ACHN (cell line): ENCODE measurements at places on chromosomes 4 and X.
A peak's percentile ranks its signal among the peaks of the same experiment; 100 is the strongest.

DNA sequence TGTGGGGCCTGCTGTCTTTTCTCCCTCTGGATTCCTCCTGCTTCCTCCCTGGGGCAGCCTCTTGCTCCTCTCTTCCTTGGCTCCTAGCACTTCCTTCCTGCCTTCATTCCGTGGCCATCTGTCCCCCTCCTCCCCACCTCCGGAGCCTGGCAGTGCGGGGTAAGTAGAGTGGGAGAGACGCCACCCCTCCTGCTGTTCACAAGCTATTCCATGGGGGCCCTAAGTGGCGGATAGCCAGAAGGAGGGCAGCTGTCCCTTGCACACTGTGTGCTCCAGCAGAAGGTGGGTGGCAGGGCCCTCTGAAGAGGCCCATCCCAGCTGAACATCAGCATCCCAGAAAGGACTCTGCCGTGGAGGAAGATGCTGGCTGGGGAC lies 27.4 kb downstream of the CCNQ start:
- no peak for DNase-seq

GRCh38 chr4:27635936-27636913 lies 775.6 kb downstream of the STIM2 start:
- no peak for DNase-seq

DNA sequence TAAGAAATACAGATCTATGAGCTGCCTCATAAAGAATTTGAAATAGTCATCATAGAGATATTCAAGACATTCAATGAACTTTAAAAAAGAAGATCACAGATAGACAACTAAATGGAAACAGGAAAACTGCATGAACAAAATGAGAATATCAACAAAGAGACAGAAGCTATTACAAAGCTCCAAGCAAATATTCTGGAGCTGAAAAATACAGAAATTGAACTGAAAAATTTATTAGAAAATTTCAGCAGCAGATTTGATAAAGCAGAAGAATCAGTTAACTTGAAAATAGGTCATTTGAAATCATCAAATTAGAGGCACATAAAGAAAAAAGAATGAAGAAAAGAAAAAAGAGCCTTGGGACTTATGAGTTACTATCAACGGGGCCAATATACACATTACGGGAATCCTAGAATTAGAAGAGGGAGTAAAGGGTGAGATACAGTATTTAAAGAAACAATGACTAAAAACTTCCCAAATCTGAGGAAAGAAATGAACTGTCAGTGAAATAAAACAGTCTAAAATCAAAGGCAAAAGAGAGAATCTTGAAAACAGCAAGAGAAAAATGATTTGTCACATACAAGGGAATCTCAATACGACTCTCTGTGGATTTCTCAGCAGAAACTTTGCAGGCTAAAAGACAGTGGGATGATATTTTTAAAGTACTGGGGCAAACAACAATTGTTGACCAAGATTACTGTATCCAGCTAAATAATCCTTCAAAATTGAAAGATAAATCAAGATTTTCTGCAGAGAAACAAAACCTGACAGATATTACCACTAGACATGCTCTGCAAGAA lies 641.6 kb downstream of the ANKRD50 start:
- no peak for DNase-seq

DNA sequence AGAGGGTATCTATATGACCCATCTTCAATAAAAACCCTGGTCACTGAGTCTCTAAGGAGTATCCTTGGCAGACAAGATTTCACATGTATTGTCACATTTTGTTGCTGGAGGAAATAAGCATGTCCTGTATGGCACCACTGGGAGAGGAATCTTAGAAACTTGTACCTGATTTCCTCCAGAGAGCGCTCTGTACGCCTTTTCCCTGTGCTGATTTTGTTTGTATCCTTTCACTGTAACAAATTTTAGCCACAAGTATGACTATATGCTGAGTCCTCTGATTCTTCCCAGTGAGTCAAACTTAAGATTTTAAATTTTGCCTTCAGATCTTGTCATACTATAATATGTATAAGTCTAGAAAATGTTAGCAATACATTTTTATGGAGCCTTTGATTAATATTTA lies 102.8 kb downstream of the ITIH6 start:
- DNase-seq = no peak

DNA sequence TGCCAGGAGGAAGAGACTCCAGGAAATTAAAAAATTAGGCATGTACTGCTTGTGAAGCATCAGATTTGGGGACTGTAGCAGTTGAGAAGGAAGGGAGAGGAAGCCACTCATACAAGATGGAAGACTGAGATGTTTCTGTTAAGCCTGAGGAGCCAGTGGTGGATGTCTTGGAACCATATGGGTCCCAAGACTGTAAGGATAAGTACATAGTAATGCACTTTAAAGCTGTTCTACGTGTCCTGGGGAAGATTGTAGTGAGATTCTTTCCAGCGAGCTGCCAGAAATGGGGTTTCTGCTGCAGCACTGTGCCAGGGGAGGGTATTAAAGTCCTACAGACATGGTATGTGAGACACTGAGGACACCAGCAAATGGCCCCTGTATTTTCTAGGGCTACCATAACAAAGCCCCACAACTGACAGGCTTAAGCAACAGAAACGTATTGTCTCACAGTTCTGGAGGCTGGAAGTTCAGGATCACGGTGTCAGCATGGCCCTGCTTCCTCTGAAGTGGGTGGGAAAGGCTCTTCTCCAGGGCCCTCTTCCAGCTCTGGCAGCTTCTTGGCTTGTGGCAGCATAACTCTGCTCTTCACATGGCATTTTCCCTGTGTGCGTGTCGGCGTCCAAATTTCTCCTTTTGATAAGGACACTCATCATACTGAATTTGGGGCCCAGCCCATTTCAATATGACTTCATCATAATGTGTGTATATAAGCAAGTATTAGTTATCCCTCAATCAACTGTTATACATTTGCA lies 304.4 kb downstream of the EVC2 start:
- no peak for DNase-seq

- peak; percentile 97 for DNase-seq
These were observed at the start of gene SPP1 for GRCh38 chr4:87975466-87975865. Gene SPP1, plus strand, starts transcription at chr4:87975714. Its CDS starts 1,182 bp downstream, at chr4:87976896.

DNA sequence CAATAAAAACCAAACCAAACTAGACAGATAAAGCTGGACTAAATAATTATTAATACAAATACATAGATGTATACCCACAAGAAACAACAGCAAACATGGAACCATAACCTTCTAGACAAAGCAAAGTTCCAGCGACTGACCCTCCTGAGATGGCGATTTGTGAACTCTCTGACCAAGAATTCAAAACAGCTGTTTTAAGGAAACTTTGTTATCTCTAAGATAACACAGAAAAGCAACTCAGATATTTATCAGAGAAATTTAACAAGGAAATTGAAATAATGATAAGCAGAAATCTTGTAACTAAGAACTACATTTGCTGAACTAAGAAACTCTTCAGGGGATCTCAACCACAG lies 23.4 kb upstream of the MTHFD2L start:
- DNase-seq = no peak

DNA sequence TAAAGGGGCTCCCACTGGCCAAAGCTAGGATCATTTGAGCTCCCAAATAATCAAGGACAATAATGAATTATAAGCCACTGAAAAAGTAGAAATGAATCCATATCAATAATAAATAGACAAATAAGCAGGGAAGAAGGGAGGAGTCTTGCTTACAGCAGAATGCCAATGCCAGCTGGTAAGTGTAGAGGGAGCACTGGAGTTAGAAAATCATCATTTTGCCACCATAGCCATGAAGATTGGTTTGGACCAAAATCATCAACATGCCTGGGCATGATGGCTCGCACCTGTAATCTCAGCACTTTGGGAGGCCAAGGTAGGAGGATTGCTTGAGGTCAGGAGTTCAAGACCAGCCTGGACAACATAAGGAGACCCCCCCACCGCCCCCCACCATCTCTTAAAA lies 20.4 kb upstream of the SH3KBP1 start:
- DNase-seq = no peak

GRCh38 chr4:3472411-3473141 lies 9.5 kb downstream of the DOK7 start:
- DNase-seq = no peak

- DNase-seq = peak; percentile 40
These were observed 127.4 kb upstream of the RPL34 start for GRCh38 chr4:108492816-108493595.

GRCh38 chr4:40874901-40875300 lies 125.1 kb downstream of the NSUN7 start:
- no peak for DNase-seq

DNA sequence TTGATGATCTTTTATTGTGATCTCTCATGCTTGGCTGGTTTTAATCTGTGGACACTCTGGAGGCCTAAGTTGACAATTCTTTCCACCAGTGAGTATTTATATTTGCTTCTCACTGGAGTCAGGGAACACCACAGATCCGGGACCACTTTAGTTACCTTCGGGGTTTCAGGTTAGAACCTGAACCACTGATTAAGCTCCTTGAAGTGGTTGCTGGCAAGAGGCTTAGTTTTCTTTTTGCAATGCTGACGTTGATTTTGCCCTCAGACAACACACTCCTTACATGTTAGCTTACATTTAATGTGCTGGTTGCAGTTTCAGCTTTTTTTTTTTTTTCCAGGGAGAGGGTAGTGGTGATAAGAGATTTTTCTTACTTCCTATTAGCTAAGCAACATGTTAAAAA lies 10.5 kb upstream of the ZNF330 start:
- DNase-seq = no peak

GRCh38 chr4:7983296-7983695 lies 43.6 kb upstream of the AFAP1 start:
- no peak for DNase-seq

DNA sequence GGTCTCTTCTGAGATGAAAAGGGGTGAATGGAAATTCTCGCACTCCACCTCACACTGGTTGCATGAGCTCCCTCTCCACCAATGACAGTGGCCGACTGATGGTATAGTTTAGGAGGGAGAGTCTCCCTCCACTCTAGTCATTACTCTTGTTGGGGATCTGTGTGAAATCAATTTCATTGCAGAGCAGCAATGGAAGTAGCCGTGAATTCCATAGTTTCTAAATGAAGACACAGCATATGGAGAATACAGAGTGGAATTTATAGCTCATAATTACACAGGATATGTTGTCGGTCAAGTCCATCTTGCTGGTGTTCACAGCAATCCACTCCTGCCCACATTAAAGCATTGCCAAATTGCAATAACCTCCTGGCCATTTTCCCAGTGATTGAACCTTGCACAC lies 426.0 kb downstream of the AFF2 start:
- DNase-seq = no peak

GRCh38 chr4:95729596-95729995 lies 110.3 kb upstream of the PDHA2 start:
- no peak for DNase-seq

DNA sequence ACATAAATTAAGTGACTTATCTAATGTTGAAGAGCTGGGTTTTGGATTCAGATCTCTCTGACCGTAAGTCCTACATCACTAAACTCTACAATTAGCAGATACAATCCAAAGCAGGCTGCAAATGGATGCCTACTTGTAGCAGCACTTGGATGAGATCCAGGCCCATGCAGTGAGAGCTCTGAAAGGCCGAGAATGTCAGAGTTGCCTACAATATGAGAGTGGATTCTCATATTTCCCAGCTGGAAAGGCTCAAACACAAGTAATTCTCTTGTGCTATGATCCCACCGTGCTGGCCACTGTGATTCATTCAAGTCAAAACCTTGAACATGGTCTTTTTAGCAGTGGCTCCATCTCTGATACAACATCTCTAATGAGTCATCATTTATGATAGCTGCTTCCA lies 125.4 kb upstream of the CHRDL1 start:
- no peak for DNase-seq

- no peak for DNase-seq
These were observed at the start of gene ARHGEF6 for GRCh38 chrX:136780763-136781162. Gene ARHGEF6, minus strand, starts transcription at chrX:136780932. Its CDS starts 50 bp downstream, at chrX:136780882.

GRCh38 chr4:35697210-35697736 lies 547.0 kb downstream of the ARAP2 start:
- DNase-seq = peak; percentile 5

- no peak for DNase-seq
These were observed 6.3 kb downstream of the SLC49A3 start for GRCh38 chr4:682490-683172.

DNA sequence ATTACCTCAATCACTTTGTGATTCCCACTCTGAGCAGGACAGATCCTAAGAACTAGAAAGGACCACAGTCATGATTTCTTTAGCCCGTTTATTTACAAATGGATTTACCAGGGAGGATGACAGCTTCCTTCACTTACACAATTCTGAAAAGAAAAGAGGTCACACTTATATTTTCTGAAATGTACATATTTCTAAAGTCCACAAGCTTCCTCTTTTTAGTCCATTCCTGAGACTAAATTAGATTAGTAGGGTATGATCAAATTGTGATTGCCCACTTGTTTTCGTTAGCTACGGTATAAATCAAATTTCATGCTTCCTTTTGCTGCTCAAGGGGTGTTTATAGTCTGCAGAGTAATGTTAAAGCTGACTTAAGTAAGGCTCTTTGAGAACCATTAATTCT lies 7.6 kb upstream of the AMELX start:
- DNase-seq = no peak

DNA sequence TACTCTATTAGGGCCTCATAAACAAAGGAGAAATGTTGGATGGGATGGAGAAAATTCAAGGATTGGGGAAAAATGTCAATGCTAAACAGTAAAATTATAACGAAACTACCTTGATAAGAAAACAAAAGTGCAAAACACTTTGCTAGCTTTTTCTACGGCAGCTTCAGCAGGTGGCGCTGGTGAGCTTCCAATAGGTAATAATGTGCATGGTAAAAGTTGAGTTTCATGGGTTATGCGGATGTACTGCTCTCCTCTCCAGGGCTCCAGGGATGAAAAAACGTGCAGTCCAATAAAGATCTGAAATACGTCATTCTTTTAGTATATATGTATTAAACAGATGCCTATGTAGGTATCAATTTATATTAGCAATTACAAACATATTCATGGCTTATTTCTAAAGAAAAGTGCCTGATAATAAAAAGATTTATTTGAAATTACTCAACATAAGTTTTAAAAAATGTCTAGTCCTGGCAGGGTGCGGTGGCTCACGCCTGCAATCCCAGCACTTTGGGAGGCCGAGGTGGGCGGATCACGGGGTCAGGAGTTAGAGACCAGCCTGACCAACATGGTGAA lies 239.6 kb downstream of the GRXCR1 start:
- peak; percentile 57 for DNase-seq

DNA sequence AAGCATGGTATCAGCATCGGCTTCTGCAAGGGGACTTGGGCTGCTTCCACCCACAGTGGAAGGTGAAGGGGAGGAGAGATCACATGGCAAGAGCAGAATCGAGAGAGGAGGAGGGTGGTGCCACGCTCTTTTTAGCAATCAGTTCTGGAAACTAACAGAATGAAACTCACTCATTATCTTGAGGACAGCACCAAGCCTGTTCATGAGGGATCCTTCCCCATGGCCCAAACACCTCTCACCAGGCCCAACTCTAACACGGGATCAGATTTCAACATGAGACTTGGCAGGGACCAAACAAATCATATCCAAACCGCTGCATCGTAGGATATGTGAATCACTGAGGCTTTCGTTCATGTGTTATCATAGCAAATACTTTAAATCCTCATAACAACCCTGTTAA lies 125.5 kb downstream of the GPC3 start:
- DNase-seq = no peak

GRCh38 chr4:132334081-132334480 lies 815.0 kb upstream of the PCDH10 start:
- no peak for DNase-seq

DNA sequence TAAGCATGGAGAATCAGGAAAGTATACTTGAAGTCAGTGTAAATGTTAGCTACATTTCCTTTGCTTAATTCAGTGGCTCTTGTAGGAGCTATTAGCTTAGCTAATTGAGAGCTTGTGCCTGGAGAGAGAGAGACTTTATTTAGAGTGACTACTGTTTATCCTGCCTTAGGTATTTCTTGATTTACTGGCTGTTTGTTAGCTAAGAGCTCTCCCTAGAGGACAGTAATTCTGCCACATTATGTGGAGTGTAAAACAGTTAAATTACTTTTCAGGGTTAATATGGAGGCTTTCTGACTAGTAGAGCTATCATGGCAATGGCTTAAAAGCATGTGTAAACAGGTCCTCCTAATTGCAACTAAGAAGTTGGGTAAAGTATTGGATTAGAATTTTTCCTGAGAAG lies 306.5 kb upstream of the TECRL start:
- DNase-seq = no peak
